ENCODE measurements at places on chromosomes 7 and 10. TPM values are rescaled to one million over a fixed set of nuclear protein-coding genes. Genes with fewer than 3 reads are reported as not detected.

GRCh38 chr7:2750004-2750407, 62.0 kb downstream of the AMZ1 start:
- DNase-seq = no peak

DNA sequence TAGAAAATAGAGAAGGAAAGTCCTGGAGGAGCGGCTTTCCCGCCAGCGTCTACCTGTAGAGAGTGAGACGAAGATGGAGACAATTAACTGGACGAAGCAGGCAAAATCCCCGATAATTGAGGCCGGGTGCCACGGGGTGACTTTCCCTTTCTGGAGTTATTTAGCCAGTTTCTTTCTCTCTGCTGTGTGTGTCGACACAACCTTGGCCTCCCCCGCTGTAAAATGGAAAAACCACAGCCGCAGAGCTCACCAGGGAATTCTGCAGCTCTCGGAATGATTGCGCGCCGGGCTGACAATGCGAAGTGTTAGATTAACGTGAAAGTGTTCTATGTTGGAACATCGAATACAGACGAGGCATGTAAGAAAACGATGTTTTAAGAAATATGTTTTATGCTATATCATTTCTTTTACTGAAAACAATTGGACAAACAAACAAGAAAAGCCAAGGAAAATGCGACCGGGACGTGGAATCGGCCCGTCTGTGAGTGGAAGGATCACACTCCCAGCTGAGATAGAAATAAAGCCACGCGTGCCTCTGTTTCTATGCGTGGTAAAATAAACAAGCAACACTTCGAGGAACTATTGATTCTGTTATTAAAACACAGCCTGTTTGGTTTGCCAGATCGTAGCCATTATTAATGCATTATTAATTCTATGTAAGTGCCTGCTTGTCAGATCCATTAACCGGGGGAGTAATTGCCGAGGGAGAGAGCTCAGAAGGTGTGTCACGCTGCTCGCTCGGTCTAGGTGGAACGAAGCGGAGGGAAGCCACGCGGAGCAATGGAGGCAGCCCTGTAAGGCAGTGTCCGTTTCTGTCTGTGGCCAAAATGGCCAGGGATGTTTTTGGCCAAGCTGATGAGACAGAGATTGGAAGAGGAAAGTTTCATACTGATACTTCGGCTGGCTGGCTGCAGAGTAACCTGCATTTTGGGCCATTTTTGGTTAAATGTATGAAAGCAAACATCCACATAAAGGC, 129.4 kb downstream of the DNAJB6 start:
- no peak for DNase-seq

DNA sequence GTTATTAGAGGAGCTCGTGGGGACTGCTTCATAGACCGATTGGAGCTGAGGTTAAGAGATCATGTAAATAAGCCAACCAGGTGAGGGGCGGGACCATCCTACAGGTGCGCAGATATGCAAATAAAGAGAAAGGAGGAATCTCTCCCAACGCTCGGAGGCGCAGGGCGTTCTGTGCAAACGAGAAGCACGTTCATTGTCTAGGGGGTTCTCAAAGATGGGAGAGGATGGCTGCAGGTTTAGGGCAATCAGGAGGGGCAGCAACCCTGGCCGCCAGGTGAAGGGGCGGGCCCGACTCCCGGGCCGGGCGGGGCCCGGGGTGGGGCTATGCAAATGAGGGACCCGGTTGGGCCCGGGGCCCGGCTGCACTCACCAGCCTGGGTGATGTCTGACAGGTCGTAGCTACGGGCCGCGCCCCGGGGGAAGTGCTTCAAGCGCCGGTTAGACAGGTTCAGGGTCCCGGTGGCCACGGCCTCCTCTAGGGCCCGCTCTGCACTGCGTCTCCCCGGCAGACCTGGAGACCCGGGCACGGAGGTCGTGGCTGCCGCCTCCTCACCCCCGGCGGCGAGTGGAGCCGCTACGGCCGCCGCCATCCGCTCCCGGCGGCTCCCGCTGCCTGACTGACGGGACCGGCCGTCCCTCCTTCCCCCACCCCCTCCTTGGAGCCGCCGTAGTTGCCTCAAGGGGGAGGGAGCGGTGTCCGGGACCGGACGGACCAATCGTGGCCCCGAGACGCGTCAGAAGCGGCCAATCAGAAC, at the start of gene LRCH4:
Gene LRCH4 (minus strand): TSS at position 619 of the 755 bp plus-strand sequence. CDS start 29 bp downstream, at position 590.
- DNase-seq = no peak

Gene AOAH
- 0.74 TPM for total RNA-seq

Gene CFAP58
- 0.98 TPM for total RNA-seq
